ENCODE measurements at places on chromosomes 12 and 14.

DNA sequence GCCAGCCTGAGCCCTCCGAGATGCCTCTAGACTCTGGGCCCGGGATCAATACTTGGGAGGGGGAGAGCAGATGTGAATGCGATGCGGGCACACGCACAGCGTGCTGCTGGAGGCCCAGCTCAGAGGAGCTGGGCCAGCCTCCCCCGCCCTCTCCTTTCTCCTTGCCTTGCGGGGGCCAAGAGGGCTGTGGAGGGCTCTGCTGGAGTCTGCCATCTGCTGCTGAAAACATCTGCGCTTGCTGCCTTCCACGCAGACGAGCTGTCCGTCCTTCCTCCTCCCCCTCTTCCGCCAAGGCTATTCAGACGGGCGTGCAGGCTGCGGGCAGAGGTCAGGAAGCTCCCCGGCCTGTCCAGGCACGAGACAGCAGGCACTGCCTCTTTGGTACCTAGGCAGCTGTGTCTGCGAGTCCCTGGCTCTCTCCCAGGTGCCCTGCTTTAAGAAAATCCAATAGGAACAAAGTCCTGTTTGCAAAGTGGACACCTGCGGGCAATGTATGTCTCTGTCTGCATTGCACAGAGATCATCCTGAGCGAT is 75.2 kb downstream of the SPRING1 start:
- no peak for DNase-seq

GRCh38 chr12:121753844-121754264 is 39.6 kb downstream of the RHOF start:
- DNase-seq: no peak

- DNase-seq: no peak
Observed at GRCh38 chr14:35506927-35507326, 27.0 kb upstream of the INSM2 start.

DNA sequence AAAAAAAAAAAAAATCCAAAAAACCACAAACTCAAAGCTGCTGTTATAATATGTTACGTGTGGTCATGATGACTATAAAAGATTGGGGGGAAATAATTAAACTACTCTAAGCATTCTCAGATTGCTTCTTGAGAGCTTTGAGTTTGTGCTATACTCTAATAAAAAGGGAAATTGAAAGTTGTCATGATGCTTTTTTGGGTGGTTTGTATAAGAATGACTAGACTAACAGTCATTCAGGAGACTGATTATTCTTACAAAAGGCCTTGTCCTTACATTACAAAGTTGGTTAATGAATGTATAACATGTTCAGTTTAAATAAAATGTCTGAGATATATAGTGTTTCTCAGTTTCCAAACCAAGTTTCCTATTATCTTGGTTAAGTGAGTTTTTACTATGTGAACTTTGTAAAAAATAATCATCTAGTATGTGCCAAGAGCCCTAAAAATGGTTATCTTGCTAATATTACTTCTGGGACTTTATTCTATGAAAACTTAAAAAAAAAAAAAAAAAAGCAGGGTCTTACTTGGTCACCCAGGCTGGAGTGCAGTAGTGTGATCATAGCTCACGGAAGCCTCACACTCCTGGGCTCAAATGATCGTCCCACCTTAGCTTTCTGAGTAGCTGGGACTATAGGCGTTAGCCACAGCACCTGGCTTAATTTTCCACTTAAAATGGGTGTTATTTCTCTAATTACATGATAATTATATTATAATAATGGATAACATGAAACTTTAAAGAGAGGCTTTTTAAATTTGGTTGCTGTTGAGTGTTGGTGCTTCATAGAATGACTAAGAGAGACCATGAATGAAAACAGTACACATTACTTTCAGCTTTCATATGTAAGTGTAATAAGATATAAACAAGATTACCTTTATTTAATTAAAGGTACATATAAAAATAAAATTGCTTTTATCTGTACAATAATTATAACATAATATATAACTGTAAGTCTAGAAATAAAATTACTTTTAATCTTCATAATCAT is 459.6 kb upstream of the RGS6 start:
- DNase-seq: no peak

- no peak for DNase-seq
Observed at GRCh38 chr14:69370061-69370460, 28.0 kb downstream of the ERH start.

GRCh38 chr12:97960741-97961608 is 498.4 kb downstream of the RMST start:
- DNase-seq: peak; percentile 7

GRCh38 chr14:100289916-100290606 is 16.2 kb downstream of the SLC25A29 start:
- no peak for DNase-seq

GRCh38 chr12:114625294-114625851 is 58.6 kb downstream of the TBX3 start:
- DNase-seq: peak; percentile 24

GRCh38 chr12:97169889-97170567 is 263.0 kb downstream of the NEDD1 start:
- no peak for DNase-seq

DNA sequence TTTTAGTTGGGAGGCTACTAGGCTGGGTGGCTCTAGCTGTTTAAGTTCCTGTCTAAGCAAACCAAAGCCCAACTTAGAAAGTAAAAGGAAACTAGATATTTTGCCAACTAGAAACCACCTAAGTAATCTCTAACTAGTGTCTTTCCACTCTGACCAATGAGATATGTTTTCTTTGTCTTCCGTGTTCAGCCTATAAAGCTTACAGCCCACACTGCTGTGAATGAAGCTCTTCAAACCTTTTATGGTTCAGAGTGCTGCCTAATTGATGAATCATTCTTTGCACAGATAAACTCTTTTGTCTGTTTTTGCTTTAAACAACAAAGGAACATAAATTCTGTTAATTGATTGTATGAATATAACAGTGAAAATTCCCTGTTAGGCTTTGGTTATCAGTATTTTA is 66.1 kb downstream of the FUT8 start:
- DNase-seq: no peak

DNA sequence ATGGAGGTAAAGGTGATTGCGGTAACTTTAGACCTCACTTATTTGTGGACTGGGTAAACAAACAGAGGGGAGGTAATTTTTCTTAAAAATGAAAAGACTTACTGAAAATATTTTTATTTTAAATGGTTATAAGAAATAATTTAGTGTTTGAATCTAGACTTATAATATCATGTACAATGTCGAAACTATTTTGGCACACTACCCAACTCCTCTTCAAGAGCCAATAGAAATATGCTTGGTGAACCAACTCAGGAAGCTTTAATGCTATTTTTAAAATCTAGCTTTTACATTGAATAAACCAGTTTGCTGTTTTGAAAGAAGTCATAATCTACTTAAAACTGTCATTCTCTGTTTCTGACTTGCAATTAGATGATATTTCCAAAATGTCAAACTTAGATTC is 175.8 kb upstream of the NPAS3 start:
- DNase-seq: no peak
